ENCODE measurements at places on chromosomes 11 and 22.

GRCh38 chr22:49966041-49966773, 5.6 kb downstream of the PIM3 start:
- DNase-seq = no peak

DNA sequence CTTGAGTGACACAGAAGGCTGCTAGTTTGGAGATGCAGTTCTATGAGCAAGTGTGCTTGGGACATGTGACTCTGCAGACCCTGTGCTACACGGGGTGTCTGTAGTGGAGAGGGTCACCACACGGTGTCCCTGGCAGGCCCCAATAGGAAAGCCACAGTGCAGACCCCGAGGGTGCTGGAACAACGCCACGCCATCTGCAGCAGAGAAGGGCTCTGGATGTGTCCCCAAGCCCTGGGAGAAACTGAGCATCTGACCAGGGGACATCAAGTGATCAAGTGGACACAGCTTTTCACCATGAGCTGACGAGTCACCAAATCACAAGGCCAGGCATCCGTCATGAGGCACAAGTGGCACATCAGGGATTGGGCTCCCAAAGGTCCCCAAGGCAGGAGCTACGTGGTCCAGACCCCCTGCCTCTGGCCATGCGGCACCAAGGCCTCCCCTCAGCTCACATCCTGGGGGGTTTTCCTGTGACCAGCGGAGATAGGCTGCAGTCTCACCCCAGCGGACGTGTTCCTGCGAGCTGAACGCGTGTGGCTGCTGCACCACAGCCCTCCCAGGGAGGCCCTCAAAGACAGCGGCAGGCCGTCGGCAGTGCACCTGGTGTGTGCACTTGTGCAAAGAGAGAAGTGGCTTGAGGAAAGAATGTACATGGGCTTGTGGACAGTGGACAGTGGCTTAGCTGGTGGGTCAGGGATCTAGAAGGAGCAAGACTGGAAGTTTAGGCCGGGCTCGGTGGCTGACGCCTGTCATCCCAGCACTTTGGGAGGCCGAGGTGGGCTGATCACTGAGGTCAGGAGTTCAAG, 96.7 kb downstream of the RPS6KA4 start:
- DNase-seq = no peak

GRCh38 chr22:40324468-40325305, 21.6 kb upstream of the ADSL start:
- no peak for DNase-seq

GRCh38 chr11:70496591-70497535, 98.5 kb downstream of the CTTN start:
- DNase-seq = no peak

- no peak for DNase-seq
These were observed 240.8 kb downstream of the BRD1 start for GRCh38 chr22:49586873-49587272.

DNA sequence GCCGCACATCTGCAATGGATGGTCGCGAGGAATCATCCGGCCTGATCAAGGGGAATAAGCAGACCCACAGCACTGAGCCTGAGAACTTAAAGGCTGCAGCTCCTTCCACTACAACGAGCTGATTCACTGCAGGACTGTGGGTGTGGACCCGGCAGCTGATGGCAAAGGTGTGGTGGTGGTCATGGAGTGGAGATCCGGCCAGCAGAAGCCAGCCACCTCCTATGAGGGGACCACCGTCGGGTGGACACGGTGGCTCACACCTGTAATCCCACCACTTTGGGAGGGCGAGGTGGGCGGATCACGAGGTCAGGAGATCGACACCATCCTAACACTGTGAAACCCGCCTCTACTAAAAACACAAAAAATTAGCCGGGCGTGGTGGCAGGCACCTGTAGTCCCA, 66.4 kb downstream of the DGCR2 start:
- DNase-seq = no peak
